ENCODE measurements at places on chromosomes 16 and 17. TPM values are rescaled to one million over a fixed set of nuclear protein-coding genes. Genes with fewer than 3 reads are reported as not detected.

GRCh38 chr17:1156864-1157263 lies 22.9 kb downstream of the ABR start:
- no peak for DNase-seq

DNA sequence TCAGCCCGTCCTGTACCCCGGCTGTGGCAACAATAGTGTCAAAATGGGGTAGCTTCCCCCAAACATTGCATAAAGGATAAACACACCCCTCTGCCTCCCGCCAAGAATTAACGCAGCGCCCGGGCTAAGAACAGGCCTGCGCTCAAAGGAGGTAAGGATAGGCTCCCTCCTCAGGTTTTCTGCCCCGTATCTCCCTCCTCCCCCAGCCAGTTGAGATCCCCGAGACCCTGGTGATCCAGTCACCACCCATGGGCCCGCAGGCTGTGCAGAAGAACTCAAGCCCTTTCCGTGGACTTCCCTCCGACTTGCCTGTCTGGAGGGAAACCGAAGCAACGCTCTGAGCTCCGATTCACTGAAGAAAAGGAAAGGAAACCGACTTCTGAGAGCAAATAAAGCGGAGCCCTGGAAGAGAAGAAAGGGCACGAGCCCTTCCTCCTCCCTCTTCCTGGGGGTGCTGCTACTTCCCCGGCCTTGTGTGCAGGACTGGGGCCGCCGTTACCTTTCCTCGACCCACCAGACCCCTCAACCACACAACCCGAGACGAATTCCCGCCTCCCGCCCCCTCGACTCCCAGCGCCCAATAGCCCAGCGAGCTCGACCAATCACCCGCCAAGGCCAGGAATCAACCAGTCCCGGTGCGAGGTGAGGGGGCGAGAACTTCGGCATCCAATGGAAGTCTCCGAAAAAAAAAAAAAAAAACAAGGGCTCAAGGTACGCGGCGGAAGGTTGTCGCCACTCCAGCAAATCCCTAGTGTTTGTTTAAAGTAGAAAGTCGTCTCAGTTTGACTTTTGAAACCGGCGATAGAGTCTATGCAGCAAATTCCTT lies at the start of gene BRIP1:
Gene BRIP1 (minus strand): TSS at position 554 of the 826 bp plus-strand sequence. CDS start 1,989 bp downstream, outside the sequence.
- DNase-seq = peak; percentile 97

- peak; percentile 42 for DNase-seq
These were observed 77.6 kb upstream of the RBL2 start for GRCh38 chr16:53356478-53357207.

GRCh38 chr17:78852709-78853121 lies 12.1 kb upstream of the USP36 start:
- DNase-seq = no peak

GRCh38 chr16:23391381-23392222 lies 61.4 kb downstream of the COG7 start:
- DNase-seq = no peak

GRCh38 chr17:36870720-36870999 lies 66.6 kb upstream of the LHX1 start:
- no peak for DNase-seq

GRCh38 chr16:80012586-80012985 lies 412.0 kb upstream of the MAF start:
- DNase-seq = no peak

BAIAP3 gene
- 4.0 TPM for total RNA-seq

GRCh38 chr17:55212880-55213279 lies 51.9 kb upstream of the HLF start:
- DNase-seq = no peak

GRCh38 chr16:87493608-87494280 lies 920 bp upstream of the ZCCHC14 start:
- peak; percentile 47 for DNase-seq

DNA sequence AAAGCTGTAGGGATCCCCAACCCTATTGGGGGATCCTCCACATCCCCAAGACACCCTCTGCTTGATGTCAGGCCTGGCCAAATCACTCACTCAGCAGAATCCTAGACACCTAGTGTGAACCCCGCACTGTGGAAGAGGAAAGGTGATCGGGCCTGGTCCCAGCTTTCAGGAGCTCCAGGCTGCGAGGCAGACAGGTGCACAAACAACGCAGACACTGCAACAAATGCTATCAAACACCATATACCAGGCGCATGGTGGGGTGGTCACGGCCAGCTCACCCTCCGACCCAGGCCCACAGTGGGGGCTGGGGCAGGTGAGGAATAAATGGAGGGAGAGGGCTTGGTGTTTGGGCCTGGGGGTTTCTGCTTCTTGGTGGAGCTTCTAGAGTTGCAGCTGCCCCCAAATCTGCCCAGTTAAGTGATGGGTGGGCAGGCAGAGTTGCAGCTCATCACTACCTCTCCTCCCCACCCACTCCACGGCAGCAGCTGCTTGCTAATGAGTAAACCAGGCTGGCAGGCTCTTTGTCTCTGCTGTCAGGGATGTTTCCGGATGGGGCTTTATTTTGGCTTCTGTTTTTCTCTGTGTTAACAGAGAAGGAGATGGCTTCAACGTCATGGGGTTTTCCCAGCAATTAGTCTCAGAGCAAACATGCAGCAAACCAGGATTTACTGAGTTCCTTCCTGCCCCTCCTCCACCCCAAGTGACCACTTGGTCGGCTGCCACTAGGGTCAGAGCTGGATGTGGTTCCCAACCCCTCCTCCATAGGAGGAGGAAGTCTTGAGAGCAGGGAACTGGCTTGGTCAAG lies 46.6 kb downstream of the PECAM1 start:
- peak; percentile 10 for DNase-seq

DNA sequence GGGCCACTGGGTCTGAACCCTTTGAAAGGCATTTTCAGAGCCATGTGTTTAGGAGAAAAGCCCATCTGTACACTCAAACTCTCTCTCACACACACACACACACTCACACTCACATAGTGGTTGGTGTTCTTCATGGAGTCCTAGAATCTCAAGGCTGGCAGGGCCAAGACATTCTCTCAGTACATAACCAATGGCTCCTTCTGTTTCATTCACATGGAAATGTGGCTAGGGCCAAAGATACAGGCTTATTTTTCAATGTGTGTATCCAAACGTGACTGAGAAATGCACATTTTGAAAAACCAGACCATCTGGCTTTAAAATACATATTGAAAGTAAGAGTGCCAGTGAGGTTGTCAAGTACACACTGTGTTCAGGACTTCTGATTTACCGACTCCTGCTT lies 59.0 kb upstream of the SALL1 start:
- no peak for DNase-seq

DNA sequence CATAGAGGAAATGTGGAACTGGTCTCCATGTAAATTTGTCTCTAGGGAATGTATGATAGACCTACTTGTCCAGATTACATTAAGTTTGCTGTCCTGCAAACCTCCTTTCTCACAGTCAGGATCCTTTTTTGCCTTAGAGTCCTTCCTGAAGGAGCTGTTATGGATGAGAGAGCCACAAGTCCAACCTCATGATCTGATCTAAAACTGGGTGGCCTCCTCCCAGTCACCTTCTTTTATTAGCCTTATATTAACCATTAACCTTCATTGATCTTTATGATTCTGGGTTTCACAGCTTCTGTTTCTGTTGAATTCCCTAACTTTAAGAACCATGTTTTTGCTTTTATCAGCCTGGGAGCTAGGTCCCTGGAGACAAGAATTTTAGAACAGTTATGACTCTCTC lies 64.1 kb downstream of the NEUROD2 start:
- no peak for DNase-seq

DNA sequence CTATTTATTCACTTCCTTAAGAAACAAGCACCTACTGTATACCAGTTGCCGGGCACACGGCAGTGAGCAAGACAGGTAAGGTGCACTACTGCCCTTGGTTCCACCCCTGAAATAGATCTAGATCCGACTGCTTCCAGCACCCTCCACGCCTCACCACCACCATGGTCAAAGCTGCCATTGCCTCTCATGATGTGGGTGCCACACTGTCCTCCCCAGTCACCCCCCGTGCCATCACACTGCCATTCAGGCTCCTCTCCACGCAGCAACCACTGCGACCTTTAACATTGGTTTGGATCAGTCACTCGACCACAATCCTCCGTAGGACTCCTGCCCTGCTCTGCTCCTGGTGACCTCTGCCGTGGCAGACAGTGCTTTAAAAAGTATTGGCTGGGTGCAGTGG lies 226.8 kb downstream of the CPPED1 start:
- no peak for DNase-seq

GRCh38 chr17:9256361-9256750 lies 235.0 kb downstream of the NTN1 start:
- DNase-seq = no peak

DNA sequence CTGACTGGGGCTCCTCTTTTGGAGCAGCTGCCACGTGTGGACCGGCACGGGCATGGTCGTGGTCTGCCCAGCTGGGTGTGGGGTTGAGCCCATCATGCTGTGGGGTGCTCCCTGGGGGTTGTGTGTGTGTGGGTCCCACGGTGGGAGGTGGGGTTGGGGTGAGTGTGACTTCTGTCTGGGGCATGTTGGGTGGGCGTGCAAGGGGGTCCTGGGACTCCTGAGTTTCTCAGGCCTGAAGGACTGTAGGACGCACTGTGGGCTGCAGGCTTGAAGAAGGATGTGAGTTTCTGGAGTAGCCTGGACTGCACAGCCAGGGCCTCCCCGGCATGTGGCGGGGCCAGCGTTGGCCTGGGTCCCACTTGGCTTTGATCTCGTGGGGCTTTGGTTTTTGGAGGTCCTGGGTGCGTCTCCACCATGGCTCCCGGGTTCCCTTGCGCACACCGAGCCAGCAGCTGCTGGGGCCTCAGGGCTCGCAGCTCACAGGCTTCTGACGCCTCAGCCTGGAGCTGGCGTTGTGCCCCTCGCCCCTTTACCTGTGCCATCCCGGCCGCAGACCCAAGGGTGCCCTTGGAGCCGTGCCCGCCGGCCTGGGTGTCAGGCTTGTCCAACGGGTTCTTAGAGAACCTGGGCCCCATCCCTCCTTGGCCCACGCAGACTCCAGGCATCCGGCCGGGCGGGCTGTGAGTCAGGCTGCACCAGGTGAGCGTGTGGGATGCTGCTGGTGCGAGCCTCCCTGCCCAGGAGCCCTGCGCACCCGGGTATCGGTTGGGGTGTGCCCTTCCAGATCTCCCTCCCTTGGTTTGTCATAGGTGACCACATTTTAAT lies 34.4 kb upstream of the ZNF750 start:
- DNase-seq = no peak

GRCh38 chr17:69042308-69042707 lies 18.4 kb downstream of the ABCA9 start:
- DNase-seq = no peak

DNA sequence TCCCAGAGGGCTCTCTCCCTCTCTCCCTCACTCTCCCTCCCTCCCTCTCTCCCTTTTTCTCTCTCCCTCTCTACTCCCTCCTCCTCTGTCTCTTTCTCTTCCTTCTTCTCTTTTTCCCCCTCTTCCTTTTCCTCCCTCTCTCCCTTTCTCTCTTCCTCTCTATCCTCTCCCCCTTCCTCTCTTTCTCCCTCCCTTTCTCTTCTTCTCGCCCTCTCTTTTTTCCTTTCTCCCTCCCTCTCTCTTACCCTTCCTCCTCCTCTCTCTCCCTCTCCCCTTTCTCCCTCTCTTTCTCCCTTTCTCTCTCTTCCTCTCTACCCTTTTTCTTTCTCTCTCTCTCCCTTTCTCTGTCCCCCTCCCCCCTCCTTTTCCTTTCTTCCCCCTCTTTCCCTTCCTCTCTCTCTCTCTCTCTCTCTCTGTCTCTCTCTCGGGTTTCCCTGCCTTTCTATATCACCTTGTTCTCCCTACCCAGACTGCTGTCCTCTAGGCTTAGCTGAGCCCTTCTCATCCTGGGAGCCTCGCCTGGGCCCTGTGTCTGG lies 25.8 kb upstream of the TMEM220 start:
- no peak for DNase-seq

GRCh38 chr16:59634004-59634579 lies 900.0 kb upstream of the GOT2 start:
- DNase-seq = no peak

DNA sequence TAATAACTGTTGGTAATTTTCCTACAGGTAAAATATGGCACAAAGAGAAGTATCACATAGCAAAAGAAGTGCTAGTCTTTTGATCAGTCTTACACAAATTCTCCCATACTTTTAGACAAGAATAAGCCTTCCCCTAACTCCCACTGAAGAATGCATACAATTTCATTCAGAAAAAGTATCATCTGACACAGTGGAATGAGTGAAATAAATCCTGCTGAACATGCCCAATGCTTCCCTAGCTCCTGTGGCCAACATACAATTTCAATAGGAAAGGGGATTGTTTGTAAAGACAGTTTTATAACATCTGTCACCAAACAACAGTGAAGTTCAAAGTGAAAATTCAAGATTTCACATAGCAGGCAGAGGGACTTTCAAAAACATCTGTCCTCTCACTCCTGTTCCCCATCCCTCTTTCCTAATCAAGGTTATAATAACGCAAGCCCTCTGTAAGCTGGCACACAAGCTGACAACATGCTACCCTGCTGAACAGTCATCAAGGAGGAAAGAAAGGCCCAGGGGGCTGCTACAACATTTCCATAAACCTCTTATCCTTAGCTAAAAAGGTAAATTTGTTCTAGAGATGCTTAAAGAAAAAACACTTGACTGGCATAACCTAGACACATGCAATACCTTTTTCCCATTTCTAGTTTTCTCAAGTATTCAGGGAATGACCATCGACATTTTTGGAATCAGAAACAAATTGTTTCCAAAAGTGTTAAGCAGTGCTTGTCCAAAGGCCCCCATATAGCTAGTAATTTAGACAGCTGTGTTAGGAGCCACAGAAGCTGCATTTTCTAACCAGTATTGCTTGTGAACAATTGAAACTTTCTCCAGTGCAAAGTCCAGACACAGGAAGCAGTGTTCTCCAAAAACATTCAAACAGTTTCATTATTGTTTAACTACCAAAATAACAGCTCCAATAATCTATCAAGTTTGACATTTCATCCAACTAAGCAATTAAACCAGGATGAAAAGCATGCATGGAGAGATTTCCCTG lies 11.5 kb upstream of the RFFL start:
- no peak for DNase-seq

GRCh38 chr16:70396246-70396904 lies 42.5 kb downstream of the ST3GAL2 start:
- no peak for DNase-seq

- DNase-seq = no peak
These were observed 36.2 kb downstream of the RGS9 start for GRCh38 chr17:65173284-65173793.

- no peak for DNase-seq
These were observed 100.5 kb downstream of the AIPL1 start for GRCh38 chr17:6334386-6334785.

DNA sequence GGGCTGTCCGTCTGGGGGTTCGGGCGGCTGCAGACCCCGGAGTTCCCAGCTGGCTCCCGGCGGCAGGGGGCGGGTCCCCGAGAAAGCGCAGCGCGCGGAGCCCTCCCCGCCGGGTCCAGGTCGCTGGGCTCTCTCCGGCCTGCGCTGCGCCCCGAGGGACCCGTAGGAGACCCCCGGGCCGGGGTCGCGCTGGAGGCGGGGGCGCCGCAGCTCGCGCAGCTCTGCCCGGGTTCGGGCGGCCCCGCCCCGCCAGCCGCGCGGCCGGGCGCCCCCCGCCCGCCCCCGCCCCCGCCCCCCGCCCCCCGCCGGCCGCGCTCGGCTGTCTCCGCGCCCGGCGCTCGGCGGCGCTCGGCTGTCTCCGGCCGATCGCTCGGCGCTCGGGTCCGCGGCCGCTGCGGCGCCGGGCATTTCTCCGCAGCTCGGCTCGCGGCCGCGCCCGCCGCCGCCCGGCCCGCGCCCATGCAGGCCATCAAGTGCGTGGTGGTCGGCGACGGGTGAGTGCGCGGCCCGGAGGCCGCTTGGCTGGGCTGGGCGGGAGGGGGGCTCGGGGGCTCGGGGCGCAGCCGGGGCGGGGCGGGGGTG lies at the start of gene RAC3:
Gene RAC3 (plus strand): TSS at position 376 of the 582 bp plus-strand sequence. CDS start 84 bp downstream, at position 460.
- DNase-seq = peak; percentile 91

GRCh38 chr17:59454633-59455105 lies 110.7 kb upstream of the DHX40 start:
- DNase-seq = no peak

- no peak for DNase-seq
These were observed 31.3 kb upstream of the DDX52 start for GRCh38 chr17:37674511-37674910.
